ENCODE measurements at places on chromosomes 2 and 18. TPM values are rescaled to one million over a fixed set of nuclear protein-coding genes. Genes with fewer than 3 reads are reported as not detected.

The SP3 gene
- polyA plus RNA-seq: 135 TPM

The UGT1A7 gene
- not detected for polyA plus RNA-seq

- DNase-seq: no peak
Observed at GRCh38 chr2:219398721-219399363, 11.1 kb upstream of the DNPEP start.

- no peak for DNase-seq
Observed at GRCh38 chr2:183995632-183996031, 602.7 kb upstream of the ZNF804A start.

The FBXO48 gene
- polyA plus RNA-seq: 2.2 TPM

The HAAO gene
- polyA plus RNA-seq: 44.5 TPM

The EML6 gene
- polyA plus RNA-seq: 16.4 TPM

The ARHGAP25 gene
- polyA plus RNA-seq: 8.3 TPM

Measured in right renal pelvis (tissue), 4 donors.